ENCODE measurements at places on chromosomes 5 and 9.
A peak's percentile ranks its signal among the peaks of the same experiment; 100 is the strongest.

GRCh38 chr5:14035859-14036503, 91.5 kb upstream of the DNAH5 start:
- DNase-seq: no peak

- DNase-seq: no peak
Measured at GRCh38 chr5:98050583-98050982, 722.9 kb upstream of the RGMB start.

DNA sequence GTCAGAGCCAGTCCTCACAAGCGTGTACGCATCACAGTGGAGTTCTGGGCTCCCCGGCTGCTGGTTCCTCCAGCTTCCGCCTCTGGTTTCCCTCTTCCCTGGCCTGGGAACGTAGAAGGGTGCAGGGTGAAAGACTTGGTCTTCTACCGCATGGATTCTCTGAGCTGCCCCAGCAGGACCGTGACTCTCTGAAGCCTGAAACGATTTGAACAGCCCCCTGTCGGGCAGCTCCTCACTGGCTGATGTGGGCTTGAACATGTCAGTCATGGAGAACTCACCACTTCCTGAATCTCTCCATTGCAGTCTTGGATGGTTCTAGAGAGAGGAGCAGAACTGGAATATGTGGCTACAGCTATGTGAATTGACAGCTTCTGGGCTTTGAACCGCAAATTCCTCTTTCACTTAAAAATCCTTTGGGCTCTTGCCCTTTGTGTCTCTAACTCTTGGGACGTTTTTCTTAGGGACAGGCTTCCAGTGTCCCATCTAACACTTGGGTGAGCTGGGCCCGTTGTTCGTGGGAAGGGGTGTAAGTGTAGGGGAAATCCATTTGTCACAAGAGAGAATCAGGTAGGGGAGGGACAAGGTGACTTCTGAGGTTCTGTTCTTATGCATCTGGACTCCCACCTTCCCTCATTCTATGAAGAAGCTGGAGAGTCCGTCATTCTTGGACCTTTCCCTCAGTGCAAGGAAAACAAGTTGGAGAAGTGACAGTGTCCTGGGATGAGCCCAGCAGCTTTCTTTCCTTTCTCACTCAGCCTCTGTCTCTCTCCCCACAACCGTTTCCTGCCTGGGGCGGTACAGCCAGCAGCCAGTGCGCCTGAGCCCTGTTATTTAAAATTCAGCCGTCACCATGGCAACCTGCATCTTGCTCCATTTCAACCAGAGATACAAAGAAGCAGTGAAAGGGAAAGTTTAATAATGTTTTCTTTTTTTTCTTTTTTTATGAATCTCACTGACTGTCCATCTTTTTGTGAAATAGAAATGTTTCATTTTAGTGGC, 84.7 kb downstream of the PTTG1 start:
- DNase-seq: peak; percentile 75

GRCh38 chr5:3025392-3025791, 273.9 kb upstream of the IRX2 start:
- no peak for DNase-seq

GRCh38 chr5:107990881-107991810, 320.4 kb upstream of the EFNA5 start:
- no peak for DNase-seq

- DNase-seq: no peak
Measured at GRCh38 chr5:81187885-81188284, 45.2 kb upstream of the CKMT2 start.

GRCh38 chr9:106753155-106753671, 109.8 kb upstream of the ZNF462 start:
- peak; percentile 16 for DNase-seq

DNA sequence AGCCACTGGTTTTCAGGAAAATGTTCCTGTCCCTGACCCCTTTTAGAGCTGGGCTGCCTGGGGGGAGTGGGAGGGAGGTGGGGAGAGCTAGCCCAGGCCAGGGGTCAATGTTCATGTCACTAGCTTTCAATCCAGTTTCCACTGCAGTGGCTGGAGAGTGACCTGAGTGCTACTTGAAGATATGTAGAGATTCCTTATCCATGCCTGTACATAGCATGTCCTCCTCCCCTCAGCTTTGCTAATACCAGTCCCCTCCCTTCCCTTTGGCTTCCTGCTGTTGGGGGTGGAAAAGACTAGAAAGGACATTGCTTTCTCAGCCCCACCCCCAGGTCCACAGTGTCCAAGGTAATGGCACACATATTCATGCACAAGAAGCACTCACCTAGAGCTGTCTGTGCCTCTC, 7.8 kb downstream of the DNAJB5 start:
- no peak for DNase-seq

DNA sequence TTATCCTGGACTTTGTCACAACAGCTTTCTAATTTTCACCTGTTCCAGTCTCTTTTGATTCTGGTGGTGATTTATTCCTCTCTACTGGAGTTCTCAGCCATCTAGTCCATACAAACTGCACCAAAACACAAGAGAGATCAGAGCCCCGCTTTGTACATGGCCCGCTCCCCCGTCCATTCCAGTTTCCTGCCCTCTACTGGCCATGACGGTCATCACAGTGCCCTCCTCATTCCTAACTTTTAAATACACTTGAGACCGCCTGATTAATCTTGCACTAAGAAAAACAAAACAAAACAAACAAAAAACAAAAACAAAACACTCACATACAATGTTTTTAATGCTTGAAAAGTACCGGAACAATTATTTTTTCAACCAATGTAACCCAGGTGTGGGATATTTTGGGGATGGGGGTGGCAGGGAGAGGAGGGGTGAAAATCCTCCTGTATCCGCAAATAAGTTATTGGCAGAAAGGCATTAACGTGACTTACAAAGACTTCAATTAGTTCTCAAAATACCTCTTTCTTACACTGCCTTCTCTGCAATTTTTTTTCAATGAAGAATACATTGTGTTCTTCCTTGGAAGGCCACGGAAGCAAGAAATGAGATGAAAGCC, 84.8 kb upstream of the PAM start:
- no peak for DNase-seq

GRCh38 chr9:114902786-114903524, 27.4 kb downstream of the TNFSF8 start:
- DNase-seq: peak; percentile 31

DNA sequence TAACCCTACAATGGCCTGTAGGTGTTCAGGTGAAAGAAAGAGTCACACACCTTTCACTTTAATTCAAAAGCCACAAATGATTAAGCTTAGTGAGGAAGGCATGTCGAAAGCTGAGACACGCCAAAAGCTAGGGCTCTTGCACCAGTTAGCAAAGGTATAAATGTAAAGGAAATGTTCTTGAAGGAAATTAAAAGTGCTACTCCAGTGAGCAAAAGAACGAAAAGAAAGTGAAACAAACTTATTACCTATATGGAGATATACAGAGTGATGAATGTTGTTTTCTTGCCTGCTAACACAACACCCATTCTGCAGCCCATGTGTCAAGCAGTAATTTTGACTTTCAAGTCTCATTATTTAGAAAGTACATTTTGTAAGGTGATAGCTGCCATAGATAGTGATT, 254.2 kb upstream of the SLC24A2 start:
- no peak for DNase-seq

- DNase-seq: no peak
Measured at GRCh38 chr5:137058089-137058488, 441.0 kb downstream of the SPOCK1 start.

- DNase-seq: no peak
Measured at GRCh38 chr5:2262620-2263019, 379.9 kb upstream of the IRX4 start.

Data from naive thymus-derived CD8-positive, alpha-beta T cell (primary cell).